ENCODE measurements at places on chromosomes 3 and 15.

DNA sequence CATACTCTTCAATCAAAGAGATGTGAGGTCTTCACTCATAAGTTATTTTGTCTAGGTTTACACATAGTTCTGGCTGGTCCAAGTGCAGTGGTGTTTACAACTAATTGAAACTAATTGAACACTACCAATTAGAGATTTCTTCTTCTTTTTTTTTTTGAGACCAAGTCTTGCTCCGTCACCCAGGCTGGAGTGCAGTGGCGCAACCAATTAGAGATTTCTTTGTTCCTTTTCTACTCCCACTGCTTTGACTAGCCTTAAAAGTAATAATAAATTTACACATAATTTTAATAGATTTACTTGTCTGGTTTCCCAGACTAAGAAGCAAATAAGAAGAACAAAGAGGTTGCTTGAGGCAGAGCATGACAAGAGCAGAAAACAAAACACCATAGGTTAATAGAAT, 6.7 kb upstream of the DENND6A start:
- no peak for DNase-seq

GRCh38 chr15:85406916-85407315, 26.5 kb downstream of the AKAP13 start:
- DNase-seq: no peak

GRCh38 chr3:62325896-62326295, 47.5 kb downstream of the FEZF2 start:
- no peak for DNase-seq

DNA sequence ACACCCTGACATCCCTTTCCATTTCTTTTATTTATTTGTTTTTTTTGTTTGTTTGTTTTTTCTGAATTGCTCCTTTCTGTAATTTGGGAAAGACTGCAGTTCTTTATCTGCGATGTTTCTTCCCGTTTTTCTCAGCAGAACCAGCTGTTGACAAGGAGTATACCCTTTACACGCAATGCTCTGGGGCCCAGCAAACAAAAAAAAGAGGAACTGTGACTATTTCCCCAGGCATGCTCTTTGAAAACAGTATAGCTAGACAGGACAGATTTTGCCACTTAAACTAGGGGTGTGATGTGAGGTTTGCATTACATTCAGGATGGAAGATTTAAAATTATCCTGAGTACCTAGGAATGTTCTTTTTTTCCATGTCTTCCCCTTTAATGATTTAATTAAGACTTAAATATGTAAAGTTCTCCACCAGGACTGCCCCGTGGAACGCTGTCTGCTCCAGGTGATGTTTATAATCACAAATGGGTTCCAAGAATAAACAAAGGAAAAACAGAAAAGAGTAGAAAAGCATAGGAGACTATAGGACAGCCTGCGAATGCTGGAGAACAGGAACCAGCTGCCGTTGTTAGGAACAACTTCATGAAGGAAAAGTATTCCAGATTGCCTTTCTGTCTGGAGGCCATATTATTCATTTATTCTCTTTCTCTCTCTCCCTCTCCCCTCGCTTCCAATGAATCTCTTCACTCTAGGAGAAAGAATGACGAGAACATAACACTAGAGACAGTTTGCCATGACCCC, 43.3 kb downstream of the TGFBR2 start:
- no peak for DNase-seq

DNA sequence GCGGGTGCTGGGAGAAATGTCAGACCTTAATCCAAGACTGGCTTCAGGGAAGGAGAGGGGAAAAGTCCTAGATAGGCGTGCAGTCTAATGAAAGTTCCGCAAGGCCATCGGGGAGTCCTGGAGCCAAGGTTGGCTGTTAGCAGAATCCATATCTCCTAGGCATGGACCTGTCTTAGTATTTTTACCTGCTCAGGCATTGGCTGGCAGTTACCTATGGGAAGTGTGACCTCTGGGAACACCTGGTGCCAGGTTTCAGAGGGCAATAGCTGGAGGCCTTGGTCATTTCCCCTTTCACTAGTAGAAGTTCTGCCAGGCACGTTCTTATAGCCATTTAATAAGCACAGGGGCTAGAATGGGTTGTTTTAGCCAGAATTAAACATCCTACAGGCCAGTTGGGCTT, 330.8 kb upstream of the SEMA6D start:
- no peak for DNase-seq

DNA sequence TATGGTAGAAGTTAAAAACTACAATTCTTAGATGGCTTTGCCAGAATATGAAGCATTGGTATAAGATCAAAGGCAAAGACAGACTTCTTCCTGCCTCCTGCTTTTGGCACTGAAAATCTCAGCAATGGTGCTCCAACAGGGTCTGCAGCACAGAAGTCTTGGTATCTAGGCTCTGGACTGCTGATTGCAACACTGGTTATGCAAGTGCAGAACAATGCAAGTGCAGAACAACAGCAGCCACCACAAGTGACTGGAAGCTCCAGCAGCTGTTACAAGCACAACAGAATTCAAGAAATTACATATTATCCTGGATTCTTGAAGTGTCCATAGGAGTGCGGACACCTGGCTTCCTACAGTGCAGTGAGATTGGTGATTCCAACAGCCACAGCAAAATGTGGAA, 33.7 kb downstream of the ZBTB20 start:
- DNase-seq: no peak

DNA sequence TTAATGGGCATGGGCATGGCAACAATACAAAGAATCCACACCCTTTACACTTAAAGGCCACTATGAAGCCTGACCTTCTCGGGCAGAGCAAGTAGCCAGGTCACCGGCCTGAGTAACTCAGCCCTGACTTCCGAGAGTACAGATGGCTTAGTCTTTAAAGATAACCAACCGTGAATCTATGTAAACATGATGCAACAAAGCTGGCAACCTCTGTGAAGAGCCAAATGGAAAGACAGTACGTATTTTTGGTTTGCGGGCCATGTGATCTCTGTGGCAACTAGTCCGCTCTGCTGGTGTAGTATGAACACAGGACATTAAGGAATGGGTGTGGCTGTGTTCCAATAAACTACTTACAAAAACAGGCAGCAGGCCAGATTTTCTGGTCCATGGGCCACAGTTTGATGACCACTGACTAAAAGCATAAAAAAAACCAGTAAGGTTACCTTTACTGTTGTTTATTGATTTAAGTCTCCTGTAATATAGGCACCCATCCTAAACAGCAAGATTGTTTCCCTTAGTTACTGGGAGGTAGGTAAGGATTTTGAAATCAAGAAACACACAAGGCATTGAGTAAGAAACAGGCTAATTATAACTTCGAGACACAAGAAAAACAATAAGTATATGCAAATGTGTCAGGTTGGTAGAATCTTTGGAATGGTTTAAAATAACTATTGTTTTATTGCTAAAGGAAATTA, 14.5 kb downstream of the RIOX2 start:
- DNase-seq: no peak

DNA sequence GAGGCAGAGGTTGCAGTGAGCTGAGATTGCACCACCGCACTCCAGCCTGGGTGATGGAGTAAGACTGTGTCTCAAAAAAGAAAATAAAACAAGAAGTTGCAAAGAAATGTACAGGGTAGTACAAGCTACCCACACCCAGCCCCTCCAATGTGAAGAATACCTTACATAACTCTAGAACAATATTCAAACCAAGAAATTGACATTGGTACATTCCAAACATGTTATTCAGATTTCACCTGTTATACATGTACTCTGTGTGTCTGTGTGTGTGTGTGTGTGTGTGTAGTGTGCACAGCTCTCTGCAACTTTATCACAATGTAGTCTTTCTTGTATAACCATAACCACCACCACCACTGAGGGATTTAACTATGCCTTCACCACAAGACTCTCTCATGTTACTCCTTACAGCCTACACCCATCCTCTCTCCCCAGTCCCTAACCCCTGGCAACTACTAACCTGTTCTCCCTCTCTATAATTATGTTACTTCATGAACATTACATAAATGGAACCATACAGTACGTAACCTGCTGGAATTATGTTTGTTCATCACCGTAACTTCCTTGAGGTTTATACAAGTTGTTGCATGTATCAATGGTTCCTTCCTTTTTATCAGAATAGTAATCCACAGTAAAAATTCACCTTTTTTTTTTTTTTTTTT, 16.2 kb upstream of the TJP1 start:
- DNase-seq: no peak

GRCh38 chr3:109154979-109155378, 18.5 kb downstream of the C3orf85 start:
- DNase-seq: no peak

DNA sequence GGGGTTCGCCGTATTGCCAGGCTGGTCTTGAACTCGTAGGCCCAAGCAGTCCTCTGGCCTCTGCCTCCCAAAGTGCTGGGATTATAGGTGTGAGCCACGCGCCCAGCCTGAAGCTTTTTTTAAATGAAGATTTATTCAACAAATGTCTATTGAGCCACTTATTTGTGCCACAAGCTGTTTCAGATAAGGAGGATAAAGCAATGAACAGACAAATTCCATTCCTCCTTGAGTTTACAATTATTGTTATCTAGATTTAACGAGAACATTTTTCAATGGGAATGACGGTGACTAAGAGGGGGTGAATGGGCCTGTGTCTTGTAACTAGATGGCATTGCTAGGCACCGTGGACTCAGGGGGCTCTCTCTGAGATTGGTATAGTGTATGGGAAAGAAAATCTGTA, 10.2 kb downstream of the PPARG start:
- no peak for DNase-seq
